Fibroblast of skin of left quadriceps (primary cell): ENCODE measurements at places on chromosomes 13 and 19.

DNA sequence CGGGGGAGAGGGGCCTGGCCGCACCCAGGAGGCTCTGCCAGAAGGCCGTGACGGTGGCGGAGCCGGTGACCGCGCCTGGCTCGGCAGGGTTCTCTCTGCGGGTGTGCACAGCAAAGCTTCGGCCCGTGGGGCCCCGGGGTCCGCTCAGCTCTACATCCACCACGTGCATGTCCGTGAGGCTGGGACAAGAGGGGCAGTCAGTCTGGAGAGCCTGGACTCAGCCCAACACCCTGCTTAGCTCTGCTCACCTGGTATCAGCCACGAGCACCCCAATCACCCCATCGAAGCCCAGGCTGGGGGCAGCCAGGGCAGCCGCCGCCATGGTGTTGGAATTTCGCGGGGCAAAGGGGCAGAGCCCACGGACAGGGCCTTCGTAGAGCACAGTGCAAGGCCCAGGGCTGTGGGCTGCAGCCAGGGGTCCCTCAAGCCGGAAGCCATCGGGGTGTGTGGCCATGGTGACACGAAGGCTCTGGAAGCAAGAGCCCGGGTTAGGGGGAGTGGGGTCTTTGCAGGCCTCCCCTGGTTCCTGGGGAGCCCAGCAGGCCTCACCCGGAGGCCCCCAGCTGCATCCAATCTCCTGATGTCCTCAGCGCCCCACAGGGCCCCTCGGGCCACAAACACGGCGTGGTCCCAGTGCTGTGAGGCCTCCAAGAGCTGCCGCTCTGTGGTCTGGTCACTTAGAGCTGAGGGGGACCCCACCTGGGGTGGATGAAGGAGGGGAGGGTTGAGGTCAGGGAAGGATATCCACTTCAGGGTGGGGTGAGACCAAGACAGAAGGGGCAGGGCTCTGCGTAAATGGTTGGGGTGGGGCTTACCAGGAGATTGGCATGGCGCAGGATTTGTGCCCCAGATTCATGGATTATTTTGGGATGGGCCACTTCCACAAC is 1.4 kb downstream of the ASPDH start:
- DNase-seq, result no peak

GRCh38 chr13:95874286-95874685 is 178.9 kb downstream of the UGGT2 start:
- no peak for DNase-seq

DNA sequence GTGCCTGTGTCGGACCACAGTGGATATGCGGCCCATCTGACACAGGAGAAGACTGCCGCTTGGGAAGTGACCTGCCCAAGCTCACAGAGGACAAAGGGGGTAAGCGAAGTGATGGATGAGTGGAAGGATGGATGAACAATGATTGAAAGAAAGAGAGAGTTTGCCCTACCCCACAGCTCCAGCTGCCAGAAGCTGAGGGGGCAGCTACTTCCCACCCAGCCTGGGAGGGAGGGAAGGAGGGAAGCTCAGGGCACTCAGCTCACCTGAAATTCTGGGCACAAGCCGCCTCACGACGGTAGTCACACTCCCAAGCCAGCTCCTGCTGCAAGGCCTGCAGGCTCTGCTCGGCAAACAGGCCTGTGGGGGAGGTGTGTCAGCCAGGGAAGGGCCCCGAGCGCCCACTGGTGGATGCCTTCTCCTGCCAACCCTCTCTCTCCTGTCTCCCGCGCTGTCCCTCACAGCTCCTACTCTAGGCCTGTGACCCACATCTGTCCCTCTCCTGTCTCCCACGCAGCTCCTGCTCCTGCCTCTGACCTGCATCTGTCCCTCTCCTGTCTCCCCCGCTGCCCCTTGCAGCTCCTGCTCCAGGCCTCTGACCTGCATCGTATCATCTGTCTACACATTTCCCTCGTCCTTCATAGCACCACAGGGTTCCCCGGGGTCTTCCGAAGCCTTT is 12.0 kb upstream of the NUMBL start:
- DNase-seq, result no peak

GRCh38 chr13:73035660-73036059 is 23.1 kb upstream of the KLF5 start:
- no peak for DNase-seq

DNA sequence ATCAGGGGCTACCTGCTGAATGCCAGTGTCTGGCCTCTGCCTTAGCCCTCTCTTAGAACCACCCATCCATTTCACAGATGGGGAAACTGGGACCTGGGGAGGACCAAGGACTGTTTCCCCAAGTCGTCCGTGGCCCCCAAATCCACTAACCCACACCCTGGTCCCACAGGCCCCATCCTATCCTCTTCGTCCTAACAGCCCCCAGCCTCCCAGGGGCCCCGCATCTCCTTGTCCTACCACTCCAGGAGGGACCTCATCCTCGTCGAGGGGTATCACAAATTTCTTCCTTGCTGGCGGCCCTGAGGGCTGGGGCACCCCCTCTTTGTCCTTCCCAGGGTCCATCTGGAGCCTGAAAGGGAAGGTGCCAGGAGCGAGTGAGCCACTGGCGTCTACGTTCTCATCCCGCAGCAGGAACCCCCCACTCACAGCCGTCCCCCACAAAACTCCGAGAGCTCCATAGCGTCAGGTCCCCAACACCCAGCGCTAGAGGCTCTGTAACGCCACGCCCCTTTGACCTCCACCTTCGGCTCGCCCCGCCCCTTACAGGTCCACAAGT is 606 bp downstream of the ERCC1 start:
- no peak for DNase-seq

DNA sequence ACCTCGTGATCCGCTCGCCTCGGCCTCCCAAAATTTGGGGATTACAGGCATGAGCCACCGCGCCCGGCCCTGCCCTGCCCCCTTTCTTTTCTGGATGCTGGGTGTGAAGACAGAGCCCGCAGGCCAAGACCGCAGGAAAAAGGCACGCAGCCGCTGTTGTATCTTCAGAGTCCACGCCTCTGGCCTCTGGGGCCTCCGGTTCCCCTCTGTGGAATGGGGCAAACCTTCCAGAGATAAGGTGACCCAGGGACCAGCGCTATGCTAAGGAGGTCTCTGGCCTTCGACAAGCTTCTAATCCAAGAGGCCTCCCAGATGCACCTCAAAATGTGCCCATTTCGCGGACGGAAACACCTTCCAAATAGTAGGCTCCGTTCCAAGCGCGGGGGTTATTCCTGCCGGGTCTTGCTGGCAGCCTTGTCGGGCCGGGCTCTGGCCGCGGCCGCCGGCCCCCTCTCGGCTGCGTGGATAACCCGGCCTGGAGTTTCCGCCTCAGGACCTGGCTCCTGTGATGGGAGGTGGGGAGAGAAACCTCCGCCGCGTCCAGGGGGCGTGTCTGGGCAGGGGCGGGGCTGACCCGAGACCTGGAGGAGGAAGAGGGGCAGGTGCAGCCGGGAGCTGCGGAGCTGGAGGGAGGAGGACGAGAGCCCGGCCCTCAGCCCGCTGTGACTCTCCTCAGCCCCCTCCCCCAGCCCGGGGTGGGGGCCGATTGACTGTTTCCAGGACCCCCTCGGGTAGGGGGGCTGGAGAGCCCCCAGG is 13.1 kb downstream of the TJP3 start:
- DNase-seq, result peak; percentile 34

DNA sequence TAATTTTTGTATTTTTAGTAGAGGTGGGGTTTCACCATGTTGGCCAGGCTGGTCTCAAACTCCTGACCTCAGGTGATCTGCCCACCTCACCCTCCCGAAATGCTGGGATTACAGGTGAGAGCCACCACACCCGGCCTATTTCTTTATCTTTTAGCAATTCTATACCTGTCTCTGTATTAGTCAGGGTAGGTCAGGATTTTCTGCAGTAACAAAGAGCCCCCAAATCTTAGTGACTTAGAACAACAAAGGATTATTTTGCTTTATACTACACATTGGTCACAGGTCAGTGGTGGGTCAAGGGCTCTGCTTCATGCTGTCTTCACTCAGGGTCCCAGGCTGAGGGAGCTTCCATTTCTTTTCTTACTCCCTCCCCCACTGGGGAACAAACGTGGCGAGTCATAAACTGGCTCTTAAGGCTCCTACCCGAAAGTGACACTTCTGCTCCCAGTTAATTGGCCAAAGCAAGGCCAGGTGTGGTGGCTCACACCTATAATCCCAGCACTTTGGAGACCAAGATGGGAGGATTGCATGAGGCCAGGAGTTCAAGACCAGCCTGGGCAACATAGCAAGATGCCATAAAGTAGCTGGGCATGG is 6.8 kb downstream of the ITPKC start:
- DNase-seq, result no peak

GRCh38 chr13:110485604-110486003 is 75.9 kb downstream of the RAB20 start:
- DNase-seq, result peak; percentile 20

GRCh38 chr19:1513499-1514294 is 878 bp upstream of the ADAMTSL5 start:
- no peak for DNase-seq

GRCh38 chr13:63460462-63461090 is 2044.9 kb upstream of the PCDH20 start:
- peak; percentile 67 for DNase-seq

GRCh38 chr19:51565583-51565982 is 5.5 kb upstream of the ZNF175 start:
- no peak for DNase-seq

DNA sequence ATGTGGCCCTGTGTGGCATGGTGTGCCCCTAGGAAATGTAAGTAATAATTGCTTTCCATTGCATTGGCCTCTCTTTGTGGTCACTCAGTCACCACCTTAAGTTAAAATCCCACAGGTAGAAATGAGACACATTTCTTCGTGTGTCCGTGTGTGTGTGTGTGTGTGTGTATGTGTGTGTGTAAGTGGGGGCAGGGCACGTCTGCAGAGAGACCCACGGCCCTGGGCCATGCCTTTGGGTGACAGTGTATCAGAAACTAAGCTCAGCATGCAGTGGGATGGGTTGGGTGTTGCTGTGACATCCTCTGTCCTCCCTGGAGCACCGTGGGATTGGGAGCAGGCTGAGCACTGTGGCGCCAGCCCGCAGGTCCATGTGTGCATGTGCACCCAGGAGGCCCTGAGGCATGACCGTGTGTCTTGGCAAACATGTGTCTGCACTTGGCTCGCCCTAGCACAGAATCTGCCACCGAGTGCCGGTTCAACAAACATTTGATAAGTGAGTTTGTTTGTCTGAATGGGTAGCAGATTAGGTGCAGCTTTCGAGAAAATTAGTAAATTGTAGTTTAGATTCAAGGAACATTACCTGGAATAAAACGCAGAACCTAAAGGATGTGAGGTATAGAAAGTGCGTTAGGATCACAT is 91.8 kb downstream of the WTIP start:
- no peak for DNase-seq

- no peak for DNase-seq
These were observed 180.4 kb downstream of the PCDH9 start for GRCh38 chr13:67049744-67050143.
